ENCODE measurements at places on chromosomes 4 and X.
A peak's percentile ranks its signal among the peaks of the same experiment; 100 is the strongest.

DNA sequence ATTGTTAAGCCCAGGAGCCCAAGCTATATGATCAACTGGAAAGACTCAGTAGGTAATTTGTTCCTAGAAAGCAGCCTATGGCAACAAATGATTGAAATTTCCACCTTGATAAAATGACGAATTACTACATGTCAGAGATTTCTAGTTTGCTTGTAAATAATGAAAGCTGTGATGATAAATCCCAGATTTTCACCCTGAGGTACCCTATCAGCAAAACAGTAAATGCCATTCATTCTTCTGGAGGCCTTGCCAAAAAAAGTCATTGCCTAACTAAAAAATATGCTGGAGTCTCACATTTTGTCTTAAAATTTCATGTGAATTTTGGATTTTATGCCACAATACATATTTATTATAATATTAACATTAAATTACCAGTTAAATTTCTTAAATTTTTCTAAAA lies 71.3 kb downstream of the PPEF2 start:
- no peak for DNase-seq

GRCh38 chrX:129654652-129655546 lies at the start of gene APLN:
APLN (minus strand) TSS chrX:129654956; CDS start chrX:129654630, 326 bp downstream.
- DNase-seq: peak; percentile 16

GRCh38 chrX:149286940-149287349 lies 218.2 kb downstream of the IDS start:
- DNase-seq: peak; percentile 29

GRCh38 chr4:54322818-54323417 lies 93.8 kb downstream of the PDGFRA start:
- peak; percentile 56 for DNase-seq

DNA sequence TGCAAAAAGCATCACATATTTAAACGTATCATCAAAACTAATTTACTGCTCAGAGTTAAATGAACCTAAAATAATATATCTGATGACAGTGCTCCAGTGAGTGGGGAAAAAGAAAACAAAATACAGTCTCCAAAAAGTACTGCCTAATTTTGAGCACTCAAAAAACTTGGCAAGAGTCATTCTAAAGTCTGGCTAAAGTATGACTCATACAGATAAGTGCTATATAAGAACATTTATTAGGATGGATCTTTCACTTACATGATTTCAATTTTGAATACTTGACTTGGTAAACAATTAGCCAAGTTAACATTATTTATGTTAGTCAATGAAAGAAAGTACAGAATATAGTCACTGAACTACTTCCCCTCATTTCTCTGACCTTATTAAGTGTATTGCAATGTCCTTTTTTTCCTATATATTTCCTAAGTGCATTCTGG lies 27.2 kb downstream of the FBXO8 start:
- DNase-seq: no peak

Data from activated CD4-positive, alpha-beta T cell treated with anti-CD3 and anti-CD28 coated beads, Interleukin-2, amount 50 U/mL, for 48 hours (primary cell).